ENCODE measurements at places on chromosomes 3 and 15.

GRCh38 chr15:90582553-90582952 lies 52.8 kb downstream of the CRTC3 start:
- no peak for DNase-seq

- no peak for DNase-seq
These were observed 77.9 kb upstream of the NTRK3 start for GRCh38 chr15:88334436-88334835.

DNA sequence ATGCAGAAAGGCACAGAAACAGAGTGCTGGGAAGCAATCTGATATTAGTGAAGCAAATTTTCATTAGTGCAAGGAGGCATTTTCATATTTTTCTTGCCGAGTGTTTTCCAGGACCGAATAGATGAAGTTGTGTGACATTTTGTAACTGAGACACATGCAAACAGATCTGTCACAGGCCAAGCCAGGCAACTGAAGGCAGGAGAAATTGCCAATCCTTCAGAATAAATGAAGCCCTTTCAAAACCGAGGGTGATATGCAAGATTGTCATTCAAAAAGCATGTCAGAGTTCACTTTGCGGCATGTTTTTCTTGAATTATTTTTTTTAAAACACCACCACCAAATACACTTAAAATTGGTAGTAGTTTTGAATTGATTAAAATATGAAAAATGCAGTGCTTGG lies 6.2 kb downstream of the LMOD3 start:
- no peak for DNase-seq

- no peak for DNase-seq
These were observed 56.6 kb upstream of the APEH start for GRCh38 chr3:49617390-49618013.

GRCh38 chr3:183331498-183331897 lies 78.4 kb downstream of the B3GNT5 start:
- no peak for DNase-seq

DNA sequence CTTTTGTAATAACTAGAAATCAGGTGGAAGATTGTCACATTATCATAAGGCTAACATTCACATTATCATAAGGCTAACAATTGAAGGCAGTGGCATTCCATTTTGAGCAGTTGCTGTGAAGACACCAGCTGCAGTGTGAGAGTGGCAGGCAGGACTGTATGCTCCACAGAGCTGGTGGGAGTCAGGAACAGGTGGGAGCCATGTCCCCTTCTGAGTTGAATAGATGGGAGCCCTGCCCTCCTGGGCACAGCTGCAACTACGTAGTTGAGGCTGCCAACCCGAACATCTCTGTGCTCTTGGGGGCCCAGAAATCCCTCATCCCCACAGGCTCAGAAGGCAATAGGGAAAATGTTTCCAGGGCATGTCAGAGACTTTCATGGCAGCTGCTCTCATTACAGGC lies 1627.6 kb downstream of the SI start:
- DNase-seq: no peak

GRCh38 chr3:15331606-15332404 lies 581 bp downstream of the SH3BP5 start:
- no peak for DNase-seq

All from stimulated activated CD4-positive, alpha-beta T cell treated with anti-CD3 and anti-CD28 coated beads, Interleukin-1b, Interleukin-23, amount 100 ng/mL, for 24 hours (primary cell).